ENCODE measurements at places on chromosomes 6 and 20.
A peak's percentile ranks its signal among the peaks of the same experiment; 100 is the strongest.

DNA sequence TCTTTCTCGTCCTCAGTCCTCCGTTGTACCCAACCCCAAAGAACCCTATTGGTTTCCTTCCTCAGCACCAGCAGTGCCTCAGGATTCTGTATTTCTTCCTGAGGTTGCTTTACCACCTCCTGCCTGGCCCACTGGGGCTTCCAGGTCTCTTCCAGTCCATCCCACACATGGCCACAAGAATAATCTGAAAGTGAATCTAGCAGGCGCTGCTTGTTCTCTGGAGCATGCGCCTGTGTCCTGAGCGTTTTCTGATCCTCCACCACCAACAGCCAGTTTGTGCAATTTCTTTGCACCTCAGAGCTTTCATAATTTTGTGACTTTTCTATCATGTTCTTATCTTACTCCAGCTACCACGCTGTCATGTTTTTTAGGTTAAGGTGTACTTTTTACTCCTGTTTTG, 11.6 kb upstream of the HSP90AB1 start:
- DNase-seq = no peak

GRCh38 chr20:51363378-51363777, 179.1 kb downstream of the NFATC2 start:
- no peak for DNase-seq

- DNase-seq = no peak
Observed at GRCh38 chr6:134666125-134666524, 283.8 kb downstream of the ALDH8A1 start.

DNA sequence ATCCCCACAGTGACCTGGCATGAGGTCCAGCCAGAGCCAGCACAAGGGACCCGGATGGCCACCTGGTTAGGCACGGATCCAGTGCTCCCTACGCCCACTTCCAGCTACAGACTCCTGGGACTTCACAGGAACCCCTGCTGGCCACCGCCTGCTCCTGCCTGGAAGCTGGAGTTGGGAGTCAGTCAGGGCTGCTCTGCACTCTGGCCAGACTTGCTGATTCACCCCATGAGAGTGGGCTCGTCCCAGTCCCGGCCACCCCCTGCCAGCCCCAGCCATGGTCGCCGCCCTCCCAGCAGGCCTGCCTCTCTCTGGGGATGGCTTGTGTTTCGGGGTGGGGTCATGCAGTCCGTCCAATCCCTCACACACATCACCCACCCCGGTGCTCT, 125.8 kb downstream of the DLL1 start:
- no peak for DNase-seq

DNA sequence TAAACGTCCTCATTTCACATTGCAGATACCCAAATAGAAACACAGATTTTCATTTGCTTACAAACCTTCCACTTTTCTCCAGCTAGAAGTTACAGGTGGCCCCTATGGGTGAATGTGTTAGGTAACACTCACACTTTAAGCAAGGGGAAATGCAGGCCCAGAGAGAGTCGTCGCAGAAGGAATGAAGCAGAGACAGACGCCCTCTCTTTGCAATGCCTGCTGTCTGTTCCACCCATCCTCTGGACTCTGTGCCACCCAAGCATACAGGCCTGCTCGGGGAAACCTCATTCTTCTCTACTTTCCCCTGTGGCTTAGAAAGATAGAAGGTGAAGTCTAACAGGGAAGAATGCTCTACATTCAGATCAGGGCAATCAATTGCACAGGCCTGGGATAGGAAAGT, 57.2 kb downstream of the LRFN2 start:
- no peak for DNase-seq

DNA sequence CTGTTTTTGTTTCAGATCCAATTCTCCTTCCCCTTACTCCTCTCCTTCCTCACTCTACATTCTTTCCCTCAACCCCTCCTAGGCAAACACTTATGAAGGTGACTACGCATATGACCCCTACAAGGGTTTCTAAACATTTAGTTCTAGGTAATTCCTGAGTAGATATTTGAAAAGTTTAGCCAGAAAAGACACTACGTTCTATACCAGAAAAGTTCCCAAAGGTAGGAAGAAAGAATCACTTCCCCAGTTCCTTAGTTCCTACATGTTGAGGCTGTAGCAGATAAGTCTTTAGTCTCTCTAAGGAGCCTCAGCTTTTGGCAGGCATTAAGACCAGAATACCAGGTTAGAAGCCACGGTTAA, 11.6 kb downstream of the POU3F2 start:
- DNase-seq = no peak

GRCh38 chr6:39049575-39050283, 1.1 kb downstream of the GLP1R start:
- DNase-seq = no peak

GRCh38 chr6:88670369-88670768, 293.0 kb downstream of the RNGTT start:
- no peak for DNase-seq

GRCh38 chr6:137872581-137873115, 5.6 kb downstream of the TNFAIP3 start:
- DNase-seq = no peak

DNA sequence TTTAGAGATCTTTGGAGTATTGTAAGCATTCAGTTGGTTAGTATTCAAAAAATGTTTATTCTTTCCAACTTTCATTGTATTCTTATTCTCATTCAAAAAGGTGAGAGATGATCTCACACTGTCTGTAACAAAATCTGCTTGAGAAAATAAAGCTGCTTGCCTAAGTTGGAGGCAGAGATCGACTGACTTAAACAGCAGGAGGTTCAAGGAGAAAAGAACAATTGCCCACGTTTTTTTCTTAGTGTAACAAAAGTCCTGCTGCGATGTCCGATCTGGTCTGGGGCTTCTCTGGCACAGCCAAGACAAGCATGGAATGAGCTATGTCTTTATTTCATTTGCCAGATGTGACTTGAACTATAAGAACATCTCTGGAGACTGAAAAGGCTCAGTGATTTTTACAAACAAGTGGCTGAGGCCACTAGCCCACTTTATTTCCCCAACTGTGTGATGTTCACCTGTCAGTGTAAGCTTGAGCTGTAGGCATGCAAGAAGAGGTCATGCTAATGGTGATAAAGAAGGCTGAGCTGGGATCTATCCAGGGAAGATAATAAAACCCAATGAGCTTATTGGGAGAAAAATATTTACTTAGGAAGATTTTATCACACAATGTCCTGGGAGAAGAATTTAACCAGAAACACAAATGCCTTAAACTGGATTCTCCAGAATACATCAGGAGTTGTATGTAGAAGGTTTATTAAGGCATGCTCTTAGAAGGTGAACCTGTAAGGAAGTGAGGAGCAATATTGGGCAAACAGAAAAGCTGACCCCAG, 580.1 kb upstream of the BTBD3 start:
- DNase-seq = no peak

- no peak for DNase-seq
Observed at GRCh38 chr20:41367956-41368355, 1.3 kb upstream of the EMILIN3 start.

- DNase-seq = peak; percentile 56
Observed at GRCh38 chr6:43771210-43771857, 1.3 kb downstream of the VEGFA start.

GRCh38 chr6:13653296-13653695, 38.2 kb downstream of the NOL7 start:
- no peak for DNase-seq

- no peak for DNase-seq
Observed at GRCh38 chr6:162852840-162853577, 125.2 kb downstream of the PACRG start.

- no peak for DNase-seq
Observed at GRCh38 chr6:110509617-110510241, 33.3 kb upstream of the SLC22A16 start.

DNA sequence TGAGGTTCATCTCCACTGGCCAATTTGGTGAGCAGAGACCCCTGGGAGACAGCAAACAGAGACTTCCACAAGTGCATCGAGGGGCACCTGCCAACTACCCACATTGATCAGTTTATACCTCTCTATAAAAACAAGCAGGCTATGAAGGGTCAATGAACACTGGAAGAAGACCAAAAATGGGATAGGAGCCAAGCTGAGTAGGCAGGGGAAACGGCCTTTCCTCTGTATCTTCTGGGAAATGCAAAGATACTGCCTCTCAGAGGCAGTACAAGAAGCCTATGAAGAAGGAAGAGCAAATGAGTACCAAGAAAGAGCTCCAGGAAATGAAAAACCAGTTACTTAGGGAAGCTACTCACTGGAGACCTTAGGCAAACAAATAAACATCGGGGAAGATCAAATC, 247.7 kb downstream of the GMDS start:
- DNase-seq = no peak

DNA sequence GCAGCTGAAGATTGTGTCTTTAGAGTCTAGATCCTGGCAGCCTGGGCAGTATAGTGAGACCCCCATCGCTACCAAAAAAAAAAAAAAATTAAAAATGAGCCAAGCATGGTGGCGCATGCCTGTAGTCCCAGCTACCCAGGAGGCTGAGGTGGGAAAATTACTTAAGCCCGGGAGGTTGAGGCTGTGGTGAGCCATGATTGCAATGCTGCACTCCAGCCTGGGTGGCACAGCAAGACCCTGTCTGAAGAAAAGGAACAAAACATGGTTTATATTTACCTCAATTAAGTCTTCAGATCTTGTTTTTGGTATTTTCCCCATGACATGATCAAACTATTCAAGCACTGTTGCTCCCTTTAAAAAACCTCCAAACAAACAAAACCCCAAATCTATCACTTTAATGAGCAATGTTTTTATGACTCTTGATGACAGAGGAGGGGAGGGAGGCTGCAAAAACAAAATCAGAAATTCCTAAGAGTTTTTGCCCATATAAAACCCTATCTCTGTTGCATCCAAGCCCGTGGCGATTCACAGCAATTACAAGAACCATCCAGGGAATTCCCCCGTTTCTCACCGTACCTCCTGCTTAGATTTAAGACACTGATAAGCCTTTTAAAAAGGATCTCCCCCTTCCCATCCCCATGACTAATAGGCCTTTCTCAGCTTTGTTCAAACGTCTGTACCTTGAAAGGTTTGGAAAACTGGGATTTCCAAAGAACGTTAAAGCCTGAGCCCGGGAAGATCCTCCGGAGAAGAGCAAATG, 259.9 kb downstream of the BMP7 start:
- DNase-seq = no peak

- DNase-seq = no peak
Observed at GRCh38 chr6:111033628-111034289, 51.9 kb downstream of the RPF2 start.

DNA sequence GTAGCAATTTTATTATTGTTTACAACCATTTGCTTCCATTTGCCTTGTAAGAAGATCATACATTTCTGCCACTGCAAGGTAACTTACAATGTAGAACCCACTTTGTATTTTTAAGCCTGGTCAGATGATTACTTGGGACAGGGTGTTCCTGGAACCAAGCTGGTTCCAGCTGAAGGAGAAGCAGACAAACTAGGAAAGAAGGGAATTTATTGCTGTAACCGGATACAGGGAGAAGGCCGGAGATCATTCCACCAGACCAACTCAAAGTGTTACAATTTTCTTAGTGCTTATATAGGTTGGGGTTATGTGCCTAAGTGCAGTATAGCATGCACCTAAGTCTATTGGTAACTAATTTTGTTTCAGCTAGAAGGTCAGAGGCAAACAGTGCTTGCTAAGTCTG, 104.4 kb downstream of the MANEA start:
- no peak for DNase-seq

GRCh38 chr6:26233649-26234420, 131.2 kb upstream of the BTN3A2 start:
- no peak for DNase-seq

DNA sequence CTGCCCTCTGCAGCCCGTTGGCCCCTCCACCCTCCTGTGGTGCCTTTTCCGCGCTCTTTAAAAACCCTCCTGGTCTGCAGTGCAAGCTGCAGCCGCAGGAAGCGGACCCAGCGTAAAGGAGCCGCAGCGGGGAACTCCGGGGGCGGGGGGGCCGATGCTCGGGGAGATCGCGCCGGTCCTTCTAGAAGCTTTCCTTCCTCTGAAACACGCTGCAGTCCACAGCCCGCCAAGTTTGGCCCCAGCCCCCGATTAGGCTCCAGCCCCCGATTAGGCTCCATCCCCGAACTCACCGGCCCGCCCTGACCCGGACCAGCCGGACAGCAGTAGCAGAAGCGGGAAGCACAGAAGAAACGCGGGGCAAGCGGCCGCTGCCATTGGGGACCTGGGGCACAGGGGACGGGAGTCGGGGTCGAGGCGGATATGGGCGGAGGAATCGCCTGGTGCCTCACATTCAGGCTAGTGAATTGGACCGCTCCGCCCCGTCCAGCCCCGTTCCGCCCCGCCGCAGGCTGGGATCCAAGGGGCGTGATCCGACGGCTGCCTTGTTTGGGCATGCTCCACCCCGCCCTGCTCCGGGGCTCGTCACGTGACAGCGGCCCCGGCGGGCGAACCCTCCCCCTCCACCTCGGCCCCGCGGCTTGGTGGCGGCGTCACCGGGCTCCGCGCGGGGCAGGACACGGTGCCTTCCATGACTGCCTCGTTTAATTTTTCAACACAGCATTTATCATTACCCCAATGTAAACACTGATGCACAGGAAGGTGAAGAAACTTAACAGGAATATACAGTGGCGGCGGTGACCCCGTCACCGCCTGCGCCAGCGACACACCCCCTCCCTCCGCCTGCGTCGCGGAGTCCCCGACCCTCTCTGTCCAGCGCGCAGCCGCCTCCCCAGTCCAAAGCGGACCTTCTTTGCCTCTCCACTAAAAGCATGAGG, 20.3 kb downstream of the RAET1L start:
- peak; percentile 76 for DNase-seq

- DNase-seq = no peak
Observed at GRCh38 chr6:21802175-21802822, 208.7 kb downstream of the SOX4 start.

GRCh38 chr6:56959938-56960337, 5.0 kb downstream of the BEND6 start:
- DNase-seq = no peak

DNA sequence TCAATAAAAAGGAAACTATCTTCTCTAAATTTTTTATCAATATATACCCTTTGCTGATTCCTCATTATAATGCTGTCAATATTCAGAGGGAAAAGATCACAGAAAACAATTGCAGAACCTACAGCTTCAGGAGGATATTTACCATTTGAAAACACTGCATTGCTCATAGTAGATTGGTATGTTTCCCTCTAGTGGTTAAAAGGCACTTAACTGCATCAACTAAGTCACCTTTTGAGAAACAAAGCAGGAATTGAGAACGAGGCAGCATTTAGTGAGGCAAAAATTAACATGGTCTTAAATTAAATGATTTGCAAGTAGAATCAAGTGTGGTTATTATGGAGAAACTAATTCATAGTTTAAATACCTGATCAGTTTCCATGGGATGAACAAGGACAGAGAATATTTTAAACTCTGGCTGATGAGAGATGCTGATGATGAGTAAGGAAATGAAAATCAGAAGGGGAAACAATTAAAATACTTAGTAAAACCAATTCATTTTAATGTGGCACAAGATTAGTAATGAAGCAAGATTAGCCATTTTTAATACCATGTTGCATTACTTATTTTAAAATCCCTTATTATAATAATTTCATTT, 642.1 kb downstream of the EPHA7 start:
- no peak for DNase-seq

- DNase-seq = no peak
Observed at GRCh38 chr6:41408982-41409381, 73.6 kb downstream of the NCR2 start.

DNA sequence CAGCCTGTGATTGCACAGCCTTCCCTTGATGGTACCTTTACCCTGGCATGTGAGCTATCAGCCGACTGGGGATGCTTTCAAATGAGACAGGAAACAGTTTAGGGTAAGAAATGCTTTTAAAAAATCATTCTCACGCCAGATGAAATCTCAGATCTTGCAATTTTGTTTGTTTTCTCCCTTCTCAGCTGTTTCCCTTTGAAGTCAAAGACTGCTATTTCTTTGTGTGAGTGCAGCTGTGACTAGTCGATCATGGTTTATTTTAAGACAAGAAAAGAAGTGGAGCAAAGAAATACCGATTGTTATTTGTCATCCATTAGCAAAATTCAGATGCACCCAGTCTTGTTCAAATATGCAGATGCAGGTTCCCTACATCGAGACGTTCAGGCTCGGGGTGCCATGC, 489.7 kb downstream of the QKI start:
- no peak for DNase-seq
